ENCODE measurements at places on chromosomes 5 and 9.

DNA sequence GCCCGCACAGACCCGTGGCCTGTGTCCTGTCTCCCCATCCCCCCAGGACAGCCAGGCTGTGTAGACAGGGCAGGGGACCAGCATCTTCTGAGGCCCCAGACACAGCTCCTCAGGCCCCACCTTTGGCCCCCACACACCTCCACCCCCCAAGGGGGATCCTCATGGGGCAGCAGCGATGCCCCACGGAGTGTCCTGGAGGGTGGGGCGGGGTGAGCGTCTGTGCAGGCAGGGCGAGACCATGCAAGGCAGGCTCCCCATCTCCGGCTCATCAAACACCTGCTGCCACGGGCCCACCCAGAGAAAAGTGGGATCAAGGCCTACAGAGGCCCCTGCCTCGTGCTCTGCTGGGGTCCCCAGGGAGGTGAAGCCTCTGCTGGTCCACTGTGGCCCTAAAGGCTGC is 118.7 kb upstream of the FOXD4L5 start:
- DNase-seq: no peak

GRCh38 chr5:27830546-27830945 is 792.2 kb upstream of the CDH9 start:
- DNase-seq: no peak

- no peak for DNase-seq
Observed at GRCh38 chr5:171627936-171628632, 157.5 kb upstream of the SMIM23 start.

GRCh38 chr5:128671943-128672342 is 133.9 kb upstream of the FBN2 start:
- no peak for DNase-seq

GRCh38 chr5:86546044-86546443 is 71.7 kb upstream of the COX7C start:
- DNase-seq: no peak

GRCh38 chr5:72955143-72955767 is 586 bp upstream of the FCHO2 start:
- DNase-seq: no peak

DNA sequence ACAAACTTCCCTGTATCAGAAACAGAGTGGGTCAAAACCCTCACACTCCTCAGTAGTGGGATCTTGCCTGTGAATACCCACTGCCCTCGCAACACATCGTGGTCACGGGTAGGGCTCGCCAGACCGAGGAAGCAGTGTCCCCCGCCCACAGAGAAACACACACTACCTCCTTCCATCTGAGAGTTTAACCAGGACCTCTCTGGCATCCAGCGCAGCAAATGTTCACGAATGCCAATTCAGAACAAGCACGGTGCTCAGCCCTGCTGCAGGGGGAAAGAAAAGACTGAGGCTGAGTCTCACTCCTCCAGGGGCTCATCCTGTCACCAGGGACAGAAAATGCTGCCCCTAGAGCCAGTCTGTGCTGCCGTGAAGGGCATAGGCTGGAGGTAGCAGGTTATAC is 42.5 kb upstream of the SYNPO start:
- no peak for DNase-seq

DNA sequence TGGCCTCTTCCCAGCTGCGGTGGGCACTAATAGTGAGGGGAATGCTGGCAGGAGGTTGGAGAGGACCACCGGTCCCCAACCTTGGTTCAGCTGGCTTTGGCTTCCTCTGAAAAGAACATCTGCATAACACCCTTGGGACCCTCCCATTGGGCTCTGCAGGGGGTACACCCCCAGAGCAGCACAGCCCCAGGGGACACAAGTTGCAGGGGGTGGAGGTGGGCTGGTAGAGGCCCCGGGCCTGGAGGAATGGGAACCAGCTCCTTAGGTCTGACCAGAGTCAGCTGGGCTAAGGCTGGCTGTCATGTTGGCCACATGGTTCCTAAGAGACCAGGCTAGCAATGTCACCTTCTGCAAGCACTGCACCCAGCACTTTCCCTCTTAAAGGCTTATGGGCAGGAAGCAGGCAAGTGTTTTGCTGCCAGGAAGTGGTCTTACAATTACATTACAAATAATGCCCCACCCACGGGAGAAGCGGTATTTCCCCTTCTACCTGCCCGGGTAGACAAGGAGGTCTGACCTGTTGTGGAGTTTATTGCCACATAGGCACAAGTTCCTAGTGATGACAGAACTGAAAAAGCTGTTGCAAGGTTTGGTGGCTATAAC is 18.1 kb downstream of the GCNT4 start:
- DNase-seq: no peak

DNA sequence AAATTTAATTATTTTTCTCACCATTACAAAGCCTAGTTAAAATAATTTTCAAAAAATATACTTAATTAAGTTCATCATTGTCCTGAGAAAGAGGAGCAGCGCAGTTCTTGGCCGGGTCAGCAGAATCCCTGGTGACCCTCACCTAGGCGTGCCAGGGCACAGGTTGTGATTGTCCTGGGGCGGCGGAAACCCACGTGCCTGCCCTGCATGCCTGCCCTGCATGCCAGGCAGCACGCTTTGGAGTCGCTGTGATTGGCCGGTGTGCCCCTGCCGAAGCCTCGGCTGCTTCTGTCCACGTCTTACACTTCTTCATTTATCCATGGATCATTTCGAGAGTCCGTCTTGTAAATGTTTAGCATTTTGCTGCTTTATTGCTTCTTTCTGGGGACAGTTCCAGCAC is 25.6 kb downstream of the SLC12A2 start:
- no peak for DNase-seq

GRCh38 chr5:72171667-72172066 is 64.4 kb downstream of the MAP1B start:
- DNase-seq: no peak

All from stimulated activated CD8-positive, alpha-beta memory T cell treated with anti-CD3 and anti-CD28 coated beads, Interleukin-12 subunit alpha, Interleukin-12 subunit beta, amount 100 ng/mL, for 4 hours (primary cell).